Jurkat, Clone E6-1 (cell line): ENCODE measurements at places on chromosomes 3 and 15.

GRCh38 chr3:63959146-63959545 is 47.0 kb upstream of the SCAANT1 start:
- no peak for DNase-seq

GRCh38 chr15:77183066-77183465 is 112.2 kb upstream of the TSPAN3 start:
- no peak for DNase-seq

- DNase-seq = no peak
These were observed 24.3 kb downstream of the SIAH2 start for GRCh38 chr3:150738688-150739087.

DNA sequence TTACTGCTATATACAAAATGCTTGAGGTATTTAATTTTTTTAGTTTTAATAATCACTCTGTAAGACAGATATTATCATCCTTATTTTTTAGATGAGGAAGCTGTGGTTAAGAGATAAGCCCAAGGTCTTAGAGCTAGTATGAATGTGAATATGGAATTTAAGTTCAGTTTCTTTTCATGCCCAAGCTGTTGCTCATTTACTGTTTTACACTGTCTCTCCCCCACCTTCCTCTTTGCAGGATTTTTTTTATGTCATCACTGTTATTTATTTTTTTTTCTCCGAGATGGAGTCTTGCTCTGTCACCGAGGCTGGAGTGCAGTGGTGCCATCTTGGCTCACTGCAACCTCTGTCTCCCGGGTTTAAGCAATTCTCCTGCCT is 22.5 kb downstream of the MAP2K5 start:
- DNase-seq = peak; percentile 52

GRCh38 chr15:70089692-70089971 is 8.1 kb downstream of the TLE3 start:
- no peak for DNase-seq

DNA sequence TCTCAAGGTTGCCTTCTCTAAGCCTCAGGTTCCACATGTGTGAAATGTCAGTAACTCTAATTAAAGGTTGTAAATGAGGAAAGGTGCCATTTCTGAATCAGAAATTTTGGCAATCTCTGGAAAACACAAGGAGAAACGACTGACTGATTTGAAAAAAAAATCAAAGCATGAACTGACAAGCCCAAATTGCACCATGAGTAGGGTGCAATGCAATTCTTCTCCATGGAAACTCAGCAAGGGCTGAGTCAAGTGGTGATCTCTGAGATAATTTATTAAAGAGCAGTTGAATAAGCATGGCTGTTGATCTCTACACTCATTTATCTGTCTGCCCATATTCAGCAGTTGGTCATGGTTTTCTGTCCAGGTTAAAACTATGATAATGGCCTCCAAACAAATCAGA is 201.6 kb upstream of the CMC1 start:
- DNase-seq = no peak

- no peak for DNase-seq
These were observed 211.7 kb downstream of the ZPLD1 start for GRCh38 chr3:102646557-102646956.

GRCh38 chr3:121696186-121696585 is 35.5 kb upstream of the HCLS1 start:
- no peak for DNase-seq

DNA sequence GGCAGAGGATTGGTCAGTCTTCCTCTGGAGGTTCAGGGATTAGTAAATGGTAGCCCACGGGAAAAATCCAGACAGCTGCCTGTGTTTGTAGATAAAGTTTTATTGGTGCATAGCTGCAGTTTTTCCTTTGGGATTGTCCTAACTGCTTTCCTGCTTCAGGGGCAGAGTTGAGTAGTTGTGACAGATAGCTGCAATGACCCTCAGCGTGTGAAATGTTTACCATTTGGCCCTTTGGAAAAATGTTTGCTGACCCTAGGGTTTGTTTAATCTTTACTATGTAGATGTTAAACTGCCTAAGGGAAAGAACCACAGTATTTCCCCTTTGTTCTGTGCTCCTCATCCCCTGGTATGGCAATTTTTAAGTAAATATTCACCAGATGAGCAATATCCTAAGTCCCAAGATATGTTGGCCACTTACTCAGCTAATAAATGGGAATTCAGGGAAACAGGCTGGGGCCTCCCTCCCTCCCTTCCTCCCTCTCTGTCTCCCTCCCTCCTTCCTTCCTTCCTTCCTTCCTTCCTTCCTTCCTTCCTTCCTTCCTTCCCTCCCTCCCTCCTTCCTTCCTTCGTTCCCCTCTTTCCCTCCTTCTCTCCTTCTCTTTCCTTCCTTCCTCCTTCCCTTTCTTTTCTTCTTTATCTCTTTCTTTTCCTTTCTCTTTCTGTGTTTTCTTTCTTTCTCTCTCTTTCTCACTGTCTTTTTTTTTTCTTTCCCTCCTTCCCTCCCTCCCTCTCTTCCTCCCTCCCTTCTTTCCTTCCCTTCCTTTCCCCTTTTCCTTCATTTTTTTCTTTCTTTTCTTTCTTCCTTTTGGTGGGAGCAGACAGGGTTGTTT is 234.6 kb upstream of the BHLHE40 start:
- DNase-seq = no peak

DNA sequence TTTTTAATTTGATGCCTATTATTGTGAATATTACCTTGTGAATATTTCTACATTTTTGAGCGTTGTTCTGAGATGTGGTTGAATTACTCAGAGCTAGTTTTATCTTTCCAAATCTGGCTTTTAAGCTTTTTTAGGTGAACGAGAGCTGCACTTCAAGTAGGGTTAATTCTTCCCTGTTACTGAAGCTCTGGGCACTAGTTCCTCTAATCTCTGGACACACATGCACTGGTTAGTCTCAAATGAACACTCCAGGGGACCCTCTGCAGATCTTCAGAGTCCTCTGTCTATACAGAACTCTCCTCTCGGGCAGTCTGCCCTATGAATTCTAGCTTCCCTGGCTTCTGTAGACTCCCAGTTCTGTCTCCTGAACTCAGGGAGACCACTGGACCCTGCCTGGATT is 237.5 kb upstream of the TBC1D5 start:
- DNase-seq = peak; percentile 50

DNA sequence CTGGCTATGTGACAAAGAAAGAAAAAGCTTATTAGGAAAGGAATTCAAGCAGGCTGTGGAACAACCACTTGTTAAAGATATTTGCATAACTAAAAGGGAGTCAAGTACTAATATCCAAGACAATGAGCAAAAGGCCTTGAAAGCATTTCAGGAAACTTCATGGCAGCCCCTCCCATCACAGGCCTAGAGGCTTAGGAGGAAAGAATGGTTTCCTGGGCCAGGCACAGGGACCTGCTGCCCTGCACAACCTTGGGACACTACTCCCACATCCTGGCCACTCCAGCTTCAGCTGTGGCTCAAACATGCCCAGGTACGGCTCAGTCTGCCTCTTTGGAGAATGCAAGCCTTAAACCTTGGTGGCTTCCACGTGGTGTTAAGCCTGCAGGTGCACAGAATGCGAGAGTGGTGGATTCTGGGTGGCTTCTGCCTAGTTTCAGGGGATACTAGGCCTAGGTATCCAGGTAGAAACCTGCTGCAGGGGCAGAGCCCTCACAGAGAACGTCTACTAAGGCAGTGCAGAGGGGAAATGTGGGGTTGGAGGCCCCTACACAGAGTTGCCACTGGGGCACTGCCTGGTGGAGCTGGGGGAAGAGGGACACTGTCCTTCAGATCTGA is 121.6 kb downstream of the OPA1 start:
- no peak for DNase-seq

DNA sequence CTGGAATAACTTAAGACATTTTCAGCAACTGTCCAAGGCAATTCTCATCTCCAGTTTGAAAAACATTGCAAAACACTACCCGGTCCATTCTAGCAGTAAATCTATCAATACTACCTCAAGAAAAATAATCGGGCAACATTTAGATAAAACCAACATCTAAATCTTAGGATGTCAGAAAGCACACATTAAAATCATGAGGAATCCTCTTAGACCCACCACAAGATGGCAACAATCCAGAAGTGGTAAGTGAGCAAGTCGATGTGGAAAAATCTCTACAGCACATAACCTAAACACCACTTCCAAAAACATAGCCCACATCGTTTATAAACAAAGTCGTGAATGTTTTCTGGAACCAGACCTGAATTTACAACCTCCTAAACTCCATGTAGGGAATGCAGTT is 5.7 kb downstream of the PLCH1 start:
- DNase-seq = no peak

DNA sequence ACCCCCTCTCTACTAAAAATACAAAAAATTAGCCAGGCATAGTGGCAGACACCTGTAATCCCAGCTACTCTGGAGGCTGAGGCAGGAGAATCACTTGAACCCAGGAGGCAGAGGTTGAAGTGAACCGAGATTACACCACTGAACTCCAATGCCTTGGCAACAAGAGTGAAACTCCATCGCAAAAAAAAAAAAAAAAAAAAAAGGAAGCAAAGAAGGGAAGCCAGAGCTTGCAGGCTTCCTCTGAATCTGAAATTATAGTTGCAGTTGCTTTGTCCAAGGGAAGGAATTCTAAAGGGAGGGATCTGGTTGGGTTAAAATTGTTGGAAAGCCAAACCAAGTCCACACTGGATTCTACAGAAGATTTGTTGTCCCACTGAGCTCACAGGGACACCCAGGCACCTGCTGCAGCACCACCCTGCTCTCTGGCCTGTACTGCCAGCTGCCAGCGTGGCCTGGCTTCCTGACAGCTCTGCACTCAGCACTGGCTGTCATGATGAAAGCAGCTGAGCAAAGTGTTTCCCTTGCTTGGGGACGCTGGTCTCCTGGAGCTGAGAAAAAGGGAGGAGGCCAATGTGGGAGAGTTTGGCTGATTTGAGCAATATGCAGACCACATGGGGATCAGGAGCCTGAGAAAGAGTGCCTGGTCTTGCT is 88.8 kb upstream of the HES1 start:
- peak; percentile 8 for DNase-seq

- DNase-seq = no peak
These were observed 77.2 kb downstream of the LDHAL6B start for GRCh38 chr15:59283717-59284391.

DNA sequence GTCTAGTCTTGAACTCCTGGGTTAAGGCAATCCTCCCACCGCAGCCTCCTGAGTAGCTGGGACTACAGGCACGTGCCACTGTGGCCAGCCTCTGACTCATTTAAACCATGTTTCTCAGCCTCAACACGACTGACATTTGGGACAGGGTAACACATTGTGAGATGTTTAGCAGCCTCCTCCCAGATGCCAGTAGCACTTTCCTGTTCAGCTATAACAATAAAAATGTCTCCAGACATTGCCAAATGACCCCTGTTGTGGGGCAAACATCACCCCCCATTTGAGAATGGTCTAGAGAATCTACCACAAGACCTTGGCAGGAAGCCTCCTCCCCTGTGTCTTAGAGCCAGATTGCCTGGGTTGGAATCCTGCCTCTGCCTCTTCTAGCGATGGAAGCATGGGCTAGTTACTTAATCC is 8.4 kb downstream of the TMEM40 start:
- DNase-seq = no peak

DNA sequence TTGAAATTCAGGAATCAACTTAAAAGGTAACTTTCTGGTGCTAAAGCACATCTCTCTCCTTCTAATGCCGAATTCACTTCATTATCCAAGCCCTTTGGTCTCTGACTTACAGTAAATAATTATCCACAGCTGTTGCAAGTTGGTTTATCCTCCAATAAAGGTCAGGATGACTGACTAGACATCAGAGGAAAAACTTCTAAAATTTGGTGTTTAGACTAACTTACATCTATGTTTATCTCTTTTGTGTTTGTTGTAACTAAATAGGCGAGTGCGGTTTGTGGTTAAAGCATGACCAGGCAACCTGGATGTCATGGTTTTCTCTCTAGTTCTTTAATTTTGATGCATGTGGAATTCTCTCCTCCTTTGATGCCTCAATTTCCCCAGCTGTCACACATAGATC is 237.4 kb upstream of the LRTM1 start:
- no peak for DNase-seq

DNA sequence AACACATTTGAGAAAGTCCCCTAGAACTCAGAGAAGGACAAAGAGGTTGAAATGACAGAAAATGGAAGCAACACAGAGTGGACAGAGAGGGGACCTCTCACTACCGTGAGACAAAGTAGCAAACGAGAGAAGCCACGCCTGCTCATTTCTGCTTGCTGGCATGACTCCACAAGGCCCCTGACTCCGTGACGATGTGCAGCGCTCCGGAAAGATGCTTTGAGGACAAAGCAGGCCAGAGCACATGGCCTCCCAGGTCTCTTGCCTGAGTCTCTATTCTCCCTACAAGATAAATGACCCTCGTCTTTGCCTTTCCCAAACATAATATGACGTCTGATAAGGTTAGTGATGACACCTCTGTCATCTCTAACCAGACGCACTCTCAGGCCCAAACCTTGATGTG is 63.8 kb upstream of the CTSH start:
- no peak for DNase-seq

GRCh38 chr3:99313485-99313884 is 324.9 kb upstream of the COL8A1 start:
- no peak for DNase-seq

DNA sequence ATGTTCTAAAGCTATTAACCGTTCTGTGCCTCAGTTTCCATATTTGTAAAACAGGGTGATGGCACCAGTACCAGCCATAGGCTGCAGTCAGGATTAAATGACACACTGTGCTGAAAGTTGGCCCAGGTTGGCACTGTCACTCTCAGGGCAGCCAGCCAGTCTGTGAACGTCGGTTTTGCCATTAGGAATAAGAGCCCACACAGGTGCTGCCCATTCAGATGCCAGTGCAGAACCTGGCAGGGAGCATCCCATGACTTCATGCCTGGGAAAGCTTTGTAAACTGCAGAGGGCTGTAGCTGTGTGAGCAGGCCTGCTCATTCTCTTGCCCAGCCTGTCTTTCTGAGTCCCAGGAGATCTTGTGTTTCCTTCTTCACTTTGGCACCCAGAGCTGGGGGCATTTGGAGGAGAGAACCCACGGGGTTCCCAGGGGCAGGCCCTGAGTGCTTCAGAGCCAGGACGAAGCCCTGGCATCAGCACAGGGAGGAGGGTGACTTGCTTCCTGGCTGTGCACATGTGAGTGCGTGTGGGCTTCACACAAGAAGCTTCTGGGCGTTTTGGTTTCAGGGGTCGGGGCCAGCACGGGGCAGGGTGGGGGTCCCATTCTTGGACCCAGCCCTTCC is 46.9 kb downstream of the ZNF710 start:
- no peak for DNase-seq

- peak; percentile 32 for DNase-seq
These were observed 4.8 kb upstream of the PLXNB1 start for GRCh38 chr3:48434591-48435222.

- peak; percentile 54 for DNase-seq
These were observed 128.8 kb downstream of the FRMD5 start for GRCh38 chr15:44066211-44066827.

- no peak for DNase-seq
These were observed 275.6 kb downstream of the BBX start for GRCh38 chr3:107798381-107798780.
